CD4-positive, alpha-beta T cell treated with Interferon gamma for 1 hour (primary cell): ENCODE measurements at places on chromosomes 12 and 14.

DNA sequence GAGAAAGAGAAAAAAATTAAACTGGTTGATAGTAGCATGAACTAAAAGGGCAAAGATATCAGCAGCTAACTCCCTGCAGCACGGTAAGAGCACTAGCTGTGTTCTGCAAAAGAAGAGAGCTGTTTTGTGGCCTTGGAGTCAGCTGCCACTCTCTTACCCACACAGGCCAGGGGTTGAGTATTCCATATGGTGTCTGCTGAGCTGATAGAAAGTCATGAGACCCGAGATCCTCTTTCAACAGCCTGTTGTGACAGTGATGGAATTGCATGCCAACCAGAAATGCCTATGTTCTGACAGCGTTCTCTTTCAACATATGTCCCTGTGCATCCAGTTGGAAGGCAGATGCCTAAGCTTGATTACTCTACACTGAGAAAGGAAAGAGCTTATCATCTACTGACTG, 39.9 kb downstream of the TMTC1 start:
- no peak for DNase-seq

- peak; percentile 19 for DNase-seq
Measured at GRCh38 chr12:111426344-111427185, 20.8 kb downstream of the SH2B3 start.

DNA sequence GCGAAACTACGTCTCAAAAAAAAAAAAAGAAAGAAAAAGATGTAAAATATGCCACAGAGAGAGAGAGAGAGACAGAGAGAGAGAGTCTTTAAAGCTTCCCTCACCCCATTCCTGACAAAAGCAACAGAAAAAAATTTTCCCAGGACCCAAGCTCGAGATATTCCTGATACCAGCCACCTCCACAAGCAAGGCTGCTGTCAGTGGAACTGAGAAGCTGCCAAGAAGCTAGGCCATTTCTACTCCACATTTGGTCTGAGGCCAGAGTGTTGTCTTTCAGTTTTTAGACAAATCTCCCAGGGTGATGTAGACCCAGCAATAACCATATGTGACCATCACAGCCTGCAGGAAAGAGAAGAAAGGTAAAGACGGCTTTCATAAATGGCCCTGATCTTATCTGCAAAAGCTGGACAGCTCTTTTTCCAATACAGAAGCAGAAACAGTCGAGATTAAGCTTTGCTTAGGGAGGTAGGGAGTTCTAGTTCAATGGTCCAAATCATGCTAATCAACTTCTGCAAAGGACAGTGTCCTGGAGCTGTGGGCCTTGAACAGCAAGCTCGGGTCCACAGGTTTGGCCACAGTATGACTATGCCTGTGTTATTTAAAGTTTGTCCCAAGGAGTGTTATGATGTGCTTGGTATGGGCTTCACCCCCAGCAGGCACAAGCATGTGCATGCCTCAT, 130.3 kb upstream of the NUDT4 start:
- DNase-seq, result no peak

DNA sequence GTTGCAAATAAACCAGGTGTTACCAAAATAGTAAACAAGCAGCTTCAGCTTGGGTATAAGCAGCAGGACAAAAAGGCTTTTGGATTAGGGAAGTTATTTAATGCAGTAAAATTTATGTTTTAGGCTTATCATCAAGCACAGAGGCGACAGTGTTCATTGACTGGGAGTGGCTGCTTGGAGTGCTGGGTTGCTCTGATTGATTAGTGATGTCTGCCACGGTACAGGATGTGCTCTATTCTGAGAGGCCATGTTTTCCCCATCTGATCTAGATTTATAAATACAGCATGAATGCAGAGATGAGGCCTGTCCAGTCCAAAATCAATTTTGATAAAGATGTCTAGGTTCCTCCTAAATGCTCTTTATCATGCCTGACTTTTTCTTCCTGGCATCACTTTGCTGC, 83.5 kb downstream of the MAP1LC3B2 start:
- DNase-seq, result no peak

DNA sequence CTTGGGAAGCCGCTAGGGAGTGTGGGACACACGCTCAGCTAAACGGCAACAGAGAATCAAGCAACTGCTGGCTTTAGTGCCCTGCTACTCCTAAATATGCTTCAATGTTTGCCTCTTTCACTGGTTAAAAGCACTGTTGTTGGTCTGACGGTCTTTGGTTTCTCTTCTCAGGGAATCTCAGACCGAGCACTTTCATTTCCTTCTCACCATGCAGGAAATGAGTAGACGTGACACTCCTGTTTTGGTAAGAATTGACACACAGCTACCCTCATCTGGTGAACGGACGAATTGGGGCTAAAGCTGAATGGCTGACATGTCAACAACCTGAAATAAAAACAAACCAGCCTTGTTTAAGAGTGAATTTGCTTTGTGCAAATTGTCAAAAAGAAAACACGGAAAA, 57.5 kb upstream of the PIWIL1 start:
- DNase-seq, result no peak

DNA sequence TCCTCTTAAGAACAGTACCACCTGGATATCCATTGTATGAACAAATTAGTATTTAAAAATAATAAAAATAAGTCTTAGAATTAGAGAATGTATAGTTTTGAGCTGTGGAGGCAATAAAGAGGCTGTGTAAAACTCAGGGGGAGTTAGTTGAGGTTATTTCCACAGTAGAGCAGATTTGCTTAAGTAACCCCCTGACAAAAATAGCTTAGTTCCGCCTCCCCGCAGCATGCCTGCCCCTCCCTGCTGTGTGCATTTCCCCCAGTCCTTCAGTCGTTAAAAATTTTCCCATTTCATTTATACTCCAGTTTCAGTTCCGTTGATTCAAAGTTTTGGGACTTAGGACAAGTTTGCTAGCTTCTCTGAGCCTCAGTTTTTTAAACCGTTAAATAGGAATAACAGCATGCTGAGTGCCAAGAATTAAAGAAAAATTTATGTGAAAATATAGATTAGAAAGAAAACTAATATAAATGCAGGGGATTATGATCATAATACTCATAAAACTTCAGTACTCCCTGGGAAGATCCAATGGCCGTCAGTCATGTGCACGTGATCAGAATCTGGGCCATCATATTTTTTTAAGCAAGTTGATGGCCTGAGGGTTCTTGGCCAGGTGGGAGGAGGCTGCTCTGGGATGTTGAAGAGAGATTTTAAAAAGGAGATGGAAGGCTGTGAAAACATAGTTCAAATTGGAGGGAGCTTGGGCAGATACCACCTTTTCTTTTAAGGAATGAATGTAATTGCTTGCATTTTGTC, 14.5 kb upstream of the SLC38A2 start:
- peak; percentile 39 for DNase-seq

DNA sequence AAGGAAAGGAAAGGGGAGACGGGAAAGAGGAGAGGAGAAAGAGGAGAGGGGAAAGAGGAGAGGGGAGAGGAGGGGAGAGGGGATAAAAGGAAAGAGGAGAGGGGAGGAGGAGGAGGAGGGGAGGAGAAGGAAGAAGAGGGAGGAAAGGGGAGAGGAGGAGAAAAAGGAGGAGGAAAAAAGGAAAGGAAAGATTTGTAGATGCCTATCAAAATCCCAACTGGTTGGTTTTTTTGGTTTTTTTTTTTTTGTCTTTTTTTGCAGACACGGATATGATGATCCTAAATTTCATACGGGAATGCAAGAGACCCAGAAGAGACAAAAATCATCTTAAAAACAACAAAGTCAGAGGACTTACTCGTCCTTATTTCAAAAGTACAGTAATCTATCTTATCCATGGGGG, 19.4 kb downstream of the ANGEL1 start:
- no peak for DNase-seq

DNA sequence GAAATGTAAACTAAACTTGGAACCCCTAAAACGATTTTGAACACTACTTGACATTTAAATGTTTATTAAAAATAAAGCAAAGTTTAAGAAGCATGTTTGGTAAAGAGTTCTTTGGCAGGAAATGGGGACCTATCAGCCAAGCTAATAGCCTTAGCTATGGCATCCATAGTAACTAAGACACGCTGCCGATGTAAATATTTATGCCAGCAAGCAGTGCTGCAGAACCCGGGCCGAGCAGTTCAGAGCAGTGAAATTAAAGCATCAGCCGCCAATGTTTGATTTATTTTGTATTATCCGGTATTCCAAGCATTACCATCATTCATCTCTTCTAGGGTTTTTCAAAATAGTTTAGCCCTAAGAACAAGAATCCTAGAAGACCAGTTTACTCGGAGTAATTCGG, 61.6 kb downstream of the PPP2R5C start:
- DNase-seq, result peak; percentile 68

DNA sequence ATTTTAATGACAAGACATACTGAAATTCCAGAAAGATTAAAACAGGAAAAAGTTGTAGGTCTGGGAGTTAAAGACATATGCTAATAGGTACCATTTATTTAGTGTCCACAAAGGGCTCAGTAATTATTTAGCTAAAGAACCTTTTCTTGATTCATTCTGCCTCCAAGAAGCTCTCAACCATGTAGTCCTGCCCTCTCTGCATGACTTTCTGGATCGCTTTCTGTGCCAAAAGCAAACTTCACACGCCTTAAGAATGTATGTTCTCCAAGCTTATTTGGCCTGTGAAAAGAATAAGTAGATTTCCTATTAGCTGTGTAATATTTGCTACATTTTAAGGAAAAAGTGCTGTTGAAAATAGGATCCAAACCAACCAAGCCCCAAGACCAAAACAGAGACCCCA, 291.7 kb downstream of the C12orf75 start:
- DNase-seq, result no peak

- no peak for DNase-seq
Measured at GRCh38 chr14:75562089-75562488, 16.3 kb upstream of the FLVCR2 start.
